ENCODE measurements at places on chromosomes 7 and 10.
A peak's percentile ranks its signal among the peaks of the same experiment; 100 is the strongest.

DNA sequence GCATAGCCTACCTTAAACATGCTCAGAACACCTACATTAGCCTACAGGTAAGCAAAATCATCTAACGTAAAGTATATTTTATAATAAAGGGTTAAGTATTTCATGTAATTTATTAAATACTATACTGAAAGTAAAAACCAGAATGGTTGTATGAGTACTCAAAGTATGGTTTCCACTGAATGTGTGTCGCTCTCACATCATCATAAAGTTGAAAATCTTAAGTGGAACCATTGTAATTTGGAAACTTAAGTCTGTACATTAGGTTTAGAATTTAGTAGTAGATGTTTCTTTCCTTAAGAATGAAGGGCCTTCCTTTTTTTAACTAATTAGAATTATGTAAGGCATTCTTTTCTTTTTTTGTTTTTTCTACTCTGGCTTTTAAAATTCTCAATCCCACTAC lies 240.0 kb upstream of the AOAH start:
- no peaks in the 10 kb centered on the region for H3K4me1 ChIP-seq
- 0 out of 2 replicates have a peak, but pooled peaks cover 12% of the 10 kb centered on the region for H3K27me3 ChIP-seq
- no peak overlapping the region for H3K4me3 ChIP-seq
- no peak for DNase-seq
- H3K27ac ChIP-seq: no peak overlapping the region

GRCh38 chr10:102444851-102445250 lies 6.5 kb downstream of the C10orf95 start:
- H3K36me3 ChIP-seq: no peaks in the 10 kb centered on the region
- no peaks in the 10 kb centered on the region for H3K27me3 ChIP-seq
- H3K4me1 ChIP-seq: peaks cover 4% of the 10 kb centered on the region

DNA sequence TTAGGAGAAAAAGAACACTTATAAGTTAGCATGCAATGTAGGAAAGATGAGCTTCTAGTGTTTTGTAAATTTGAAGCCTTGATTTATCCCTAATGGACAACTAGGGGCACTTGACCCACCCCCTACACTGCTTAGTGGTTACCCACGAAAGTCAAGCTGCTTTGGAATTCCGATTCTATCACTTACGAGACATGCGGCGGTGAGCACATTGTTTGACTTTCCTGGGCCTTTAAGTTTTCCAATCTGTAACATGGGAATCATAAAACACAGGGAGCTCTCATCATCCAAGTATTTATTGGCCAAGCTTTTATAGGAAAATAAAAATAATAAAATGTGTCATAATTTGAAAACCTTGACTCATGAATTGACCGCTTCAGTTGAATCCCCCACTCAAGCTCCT lies 78.7 kb upstream of the PDK4 start:
- no peak overlapping the region for H3K27ac ChIP-seq
- H3K4me1 ChIP-seq: no peaks in the 10 kb centered on the region
- H3K27me3 ChIP-seq: no peaks in the 10 kb centered on the region
- no peak overlapping the region for H3K4me3 ChIP-seq
- peak; percentile 53 for DNase-seq

DNA sequence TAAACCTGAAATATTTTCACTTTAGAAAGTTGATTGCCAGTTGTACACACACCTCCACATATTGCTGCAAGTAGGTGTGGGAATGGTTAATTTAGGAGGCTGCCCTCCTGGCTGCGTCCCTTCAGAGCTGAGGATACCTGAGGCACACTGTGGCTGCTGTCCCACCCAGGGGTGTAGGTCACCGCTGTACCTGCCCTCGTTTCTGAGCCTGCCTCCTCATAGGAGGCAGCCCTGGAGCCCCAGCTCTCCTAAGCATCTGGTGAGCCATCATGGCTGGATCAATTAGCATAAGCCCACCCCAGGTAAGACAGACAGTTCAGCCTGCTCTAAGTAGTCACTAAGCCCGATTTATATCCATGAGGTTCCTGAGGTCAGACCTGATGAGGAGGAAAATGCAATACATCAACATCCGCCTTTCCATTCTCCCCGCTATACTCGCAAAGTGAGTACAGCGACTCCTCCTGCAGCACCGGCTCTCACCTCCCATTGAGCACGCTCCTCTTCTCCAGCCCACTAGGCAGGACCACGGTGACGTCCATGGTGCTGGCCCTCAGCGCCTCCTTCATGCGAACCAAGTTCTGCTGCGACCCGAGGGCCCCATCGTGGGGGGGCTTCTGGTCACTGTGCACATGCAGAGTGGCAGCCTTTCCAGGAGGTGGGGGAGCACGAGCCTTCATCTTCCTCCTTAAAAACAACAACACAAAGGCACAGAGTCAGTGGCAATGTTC lies 97.2 kb downstream of the COBL start:
- H3K36me3 ChIP-seq: no peaks in the 10 kb centered on the region
- H3K27ac ChIP-seq: no peak overlapping the region
- H3K4me1 ChIP-seq: no peaks in the 10 kb centered on the region
- H3K27me3 ChIP-seq: no peaks in the 10 kb centered on the region

DNA sequence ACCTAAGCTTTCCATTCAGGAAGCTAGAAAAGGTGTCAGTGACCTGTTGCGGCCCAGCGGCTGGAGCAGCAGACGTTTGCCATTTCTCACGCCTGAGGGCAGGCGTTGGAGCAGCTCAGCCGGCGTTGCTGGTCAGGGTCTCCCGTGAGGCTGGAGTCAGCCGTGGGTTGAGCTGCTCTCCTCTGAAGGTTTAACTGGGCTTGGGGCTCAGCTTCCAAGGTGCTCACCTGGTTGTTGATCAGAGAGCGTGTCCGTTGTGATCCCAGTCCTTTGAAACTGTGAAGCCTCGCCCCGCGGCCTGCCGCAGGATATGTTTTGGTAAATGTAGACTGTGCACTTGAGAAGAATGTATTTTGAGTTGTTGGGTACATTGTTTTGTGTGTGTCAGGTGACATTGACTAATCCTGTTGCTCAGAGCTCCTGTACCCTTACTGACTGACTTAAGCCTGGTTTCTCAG lies 20.6 kb upstream of the PWWP2B start:
- no peak for DNase-seq
- H3K27ac ChIP-seq: no peak overlapping the region
- H3K36me3 ChIP-seq: no peaks in the 10 kb centered on the region
- H3K4me3 ChIP-seq: no peak overlapping the region

DNA sequence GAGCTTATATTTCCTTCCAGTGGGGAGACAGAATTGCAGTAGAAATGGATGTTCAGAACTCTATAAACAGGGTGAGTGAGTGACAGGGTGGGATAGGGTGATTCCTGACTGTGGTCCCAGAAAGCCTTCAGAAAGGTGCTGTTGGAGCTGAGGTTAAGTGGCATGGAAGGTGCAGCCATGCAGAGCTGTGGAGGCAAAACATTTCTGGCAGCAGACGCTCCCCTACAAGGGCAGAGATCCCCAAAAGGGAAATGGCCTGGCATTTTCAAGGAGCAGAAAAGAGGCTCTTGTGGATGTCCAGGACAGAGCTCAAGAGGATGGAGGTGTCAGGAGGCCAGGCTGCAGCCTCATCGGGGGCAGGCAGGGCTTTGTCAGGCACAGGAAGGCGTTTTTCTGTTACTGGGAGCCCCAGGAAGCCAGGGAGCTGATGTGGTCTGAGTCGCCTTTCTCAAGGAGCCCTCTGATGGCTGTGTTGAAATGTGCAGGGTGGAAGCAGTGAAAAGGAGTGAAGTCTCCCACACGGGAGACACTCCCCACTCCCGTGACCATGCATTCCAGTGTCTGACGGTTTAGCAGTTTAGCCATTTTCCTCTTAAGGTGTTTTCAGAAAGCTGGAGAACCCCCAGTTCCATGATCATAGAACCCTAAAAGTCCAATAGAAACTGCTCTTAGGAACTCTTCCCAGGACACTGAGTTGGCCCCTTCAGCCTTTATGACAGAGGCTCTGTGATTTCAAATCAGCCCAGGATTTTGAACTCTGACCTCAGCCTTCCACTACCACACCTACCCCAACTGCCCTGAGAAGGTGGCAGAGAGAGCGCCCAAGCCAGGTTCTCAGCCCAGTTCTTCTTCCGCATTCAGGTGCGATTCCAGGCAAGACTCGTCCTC lies 96.2 kb downstream of the C10orf105 start:
- peak; percentile 41 for DNase-seq
- no peak overlapping the region for H3K27ac ChIP-seq
- no peak overlapping the region for H3K4me3 ChIP-seq
- H3K4me1 ChIP-seq: peaks cover 16% of the 10 kb centered on the region
- no peaks in the 10 kb centered on the region for H3K27me3 ChIP-seq

DNA sequence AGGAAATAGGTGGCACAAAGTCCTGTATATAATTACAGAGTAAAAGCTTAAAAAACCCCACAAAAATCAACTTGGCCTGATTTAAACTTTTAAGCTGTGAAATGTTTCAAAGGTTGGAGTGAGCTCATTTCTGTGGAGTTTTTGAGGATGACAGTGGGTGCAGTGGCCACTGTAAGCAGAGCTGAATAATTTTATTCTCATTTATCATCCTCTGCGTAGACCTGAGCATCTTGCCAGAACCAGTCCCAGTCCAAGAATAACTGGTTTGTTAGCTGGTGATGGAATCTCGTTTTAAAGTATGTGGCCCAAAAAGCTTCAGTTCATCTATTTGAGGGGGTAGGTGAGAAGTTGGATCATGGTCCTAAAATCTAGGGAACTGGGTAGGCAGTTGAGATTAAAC lies 4.4 kb downstream of the BMPER start:
- no peaks in the 10 kb centered on the region for H3K36me3 ChIP-seq
- no peaks in the 10 kb centered on the region for H3K4me1 ChIP-seq
- H3K27ac ChIP-seq: no peak overlapping the region
- DNase-seq: no peak
- peaks cover 70% of the 10 kb centered on the region for H3K27me3 ChIP-seq

DNA sequence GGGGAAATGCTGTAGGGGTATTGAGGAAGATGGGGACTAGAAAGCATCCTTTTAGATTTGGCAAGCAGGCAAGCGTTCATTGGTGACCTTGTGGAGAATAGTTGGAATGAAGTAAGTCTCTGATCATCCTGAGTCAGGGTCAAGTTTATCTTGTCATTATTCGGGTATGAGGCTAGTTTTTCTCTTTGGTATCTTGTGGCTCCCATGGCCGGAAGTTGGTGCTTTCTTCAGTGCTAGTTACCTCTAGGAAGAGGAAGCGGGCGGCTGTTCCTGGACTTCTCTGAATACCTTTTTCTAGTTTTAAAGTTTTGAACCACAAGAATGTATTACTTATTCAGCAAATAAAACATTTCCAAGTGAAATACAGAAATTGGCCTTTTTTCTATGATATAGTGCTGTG lies 9.2 kb downstream of the CREM start:
- H3K4me1 ChIP-seq: peaks cover 7% of the 10 kb centered on the region
- no peak overlapping the region for H3K4me3 ChIP-seq
- H3K27me3 ChIP-seq: no peaks in the 10 kb centered on the region
- no peak overlapping the region for H3K27ac ChIP-seq
- no peaks in the 10 kb centered on the region for H3K36me3 ChIP-seq
- no peak for DNase-seq

DNA sequence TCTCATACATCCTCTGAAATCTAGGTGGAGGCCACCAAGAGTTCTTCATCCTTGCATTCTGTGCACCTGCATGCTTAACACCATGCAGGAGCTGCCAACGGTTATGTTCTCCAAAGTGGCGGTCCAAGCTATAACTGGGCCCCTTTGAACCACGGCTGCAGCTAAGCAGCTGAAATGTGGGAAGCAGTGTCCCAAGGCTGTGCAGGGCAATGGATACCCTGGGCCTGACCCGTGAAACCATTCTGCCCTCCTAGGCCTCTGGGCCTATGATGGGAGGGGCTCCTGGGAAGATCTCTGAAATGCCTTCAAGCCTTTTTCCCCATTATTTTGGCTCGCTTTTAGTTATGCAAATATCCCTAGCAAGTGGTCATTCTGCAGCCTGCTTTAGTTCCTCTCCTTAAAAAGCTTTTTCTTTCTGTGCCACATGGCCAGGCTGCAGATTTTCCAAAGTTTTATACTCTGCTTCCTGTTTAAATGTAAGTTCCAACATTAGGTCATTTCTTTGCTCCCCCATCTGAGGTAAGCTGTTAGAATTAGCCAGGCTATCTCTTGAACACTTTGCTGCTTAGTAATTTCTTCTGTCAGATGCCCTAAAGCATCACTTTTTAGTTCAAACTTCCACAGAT lies 7.7 kb upstream of the GTPBP4 start:
- no peaks in the 10 kb centered on the region for H3K27me3 ChIP-seq
- DNase-seq: no peak
- no peaks in the 10 kb centered on the region for H3K4me1 ChIP-seq
- H3K36me3 ChIP-seq: no peaks in the 10 kb centered on the region

DNA sequence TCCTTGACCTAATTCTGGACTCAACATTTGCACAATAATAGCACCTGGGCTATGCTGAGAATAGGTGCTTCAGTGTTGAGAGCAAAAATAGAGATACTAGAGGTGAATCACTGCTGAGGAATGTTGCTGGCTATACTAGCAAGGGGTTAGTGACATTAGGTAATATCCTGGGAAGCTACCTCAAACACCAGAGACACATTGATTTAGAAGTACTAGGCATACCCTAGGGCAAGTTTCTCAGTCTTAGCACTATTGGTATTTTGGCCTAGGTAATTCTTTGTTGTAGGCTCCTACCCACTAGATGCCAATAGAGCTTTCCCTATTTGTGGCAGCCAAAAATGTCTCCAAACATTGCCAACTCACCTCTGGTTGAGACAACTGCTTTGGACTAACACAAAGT lies 484.0 kb upstream of the MBL2 start:
- DNase-seq: peak; percentile 100
- peaks cover 20% of the 10 kb centered on the region for H3K4me1 ChIP-seq
- H3K27ac ChIP-seq: peak overlapping the region; percentile 8
- no peak overlapping the region for H3K4me3 ChIP-seq
- H3K27me3 ChIP-seq: no peaks in the 10 kb centered on the region
- H3K36me3 ChIP-seq: no peaks in the 10 kb centered on the region

GRCh38 chr7:128321044-128321422 lies 22.7 kb downstream of the RBM28 start:
- peaks cover 60% of the 10 kb centered on the region for H3K36me3 ChIP-seq
- no peak overlapping the region for H3K4me3 ChIP-seq
- H3K4me1 ChIP-seq: no peaks in the 10 kb centered on the region
- H3K27ac ChIP-seq: no peak overlapping the region
- DNase-seq: no peak

DNA sequence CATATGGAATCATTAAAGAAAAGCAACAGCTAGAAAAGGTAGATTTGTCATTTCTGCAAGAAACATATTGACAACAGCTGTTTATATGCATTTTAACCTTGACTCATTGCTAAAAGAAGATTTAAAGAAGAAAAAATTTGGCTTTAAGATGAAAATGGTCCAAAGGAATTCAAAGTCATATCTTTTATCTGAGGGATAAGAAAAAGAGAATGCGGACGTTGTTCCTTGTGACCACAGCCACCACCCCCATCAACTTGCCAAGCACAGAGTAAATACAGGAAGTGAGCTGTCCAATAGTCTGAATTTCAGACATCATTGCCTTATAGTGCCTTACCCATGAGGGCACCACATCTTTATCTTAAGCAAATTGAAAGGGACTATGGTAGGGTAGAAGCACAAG lies 7.3 kb upstream of the CRPPA start:
- no peaks in the 10 kb centered on the region for H3K27me3 ChIP-seq
- no peak overlapping the region for H3K4me3 ChIP-seq
- peak overlapping the region; percentile 45 for H3K27ac ChIP-seq
- DNase-seq: peak; percentile 82
- peaks cover 39% of the 10 kb centered on the region for H3K4me1 ChIP-seq

Measured in PC-3 (cell line).